NCI-H1694 (cell line): ENCODE measurements at places on chromosomes 12 and 14.

- no peak for DNase-seq
Measured at GRCh38 chr12:101777978-101778377, 38.7 kb upstream of the SYCP3 start.

GRCh38 chr12:47413806-47414205 lies 292.0 kb downstream of the RPAP3 start:
- DNase-seq, result no peak

DNA sequence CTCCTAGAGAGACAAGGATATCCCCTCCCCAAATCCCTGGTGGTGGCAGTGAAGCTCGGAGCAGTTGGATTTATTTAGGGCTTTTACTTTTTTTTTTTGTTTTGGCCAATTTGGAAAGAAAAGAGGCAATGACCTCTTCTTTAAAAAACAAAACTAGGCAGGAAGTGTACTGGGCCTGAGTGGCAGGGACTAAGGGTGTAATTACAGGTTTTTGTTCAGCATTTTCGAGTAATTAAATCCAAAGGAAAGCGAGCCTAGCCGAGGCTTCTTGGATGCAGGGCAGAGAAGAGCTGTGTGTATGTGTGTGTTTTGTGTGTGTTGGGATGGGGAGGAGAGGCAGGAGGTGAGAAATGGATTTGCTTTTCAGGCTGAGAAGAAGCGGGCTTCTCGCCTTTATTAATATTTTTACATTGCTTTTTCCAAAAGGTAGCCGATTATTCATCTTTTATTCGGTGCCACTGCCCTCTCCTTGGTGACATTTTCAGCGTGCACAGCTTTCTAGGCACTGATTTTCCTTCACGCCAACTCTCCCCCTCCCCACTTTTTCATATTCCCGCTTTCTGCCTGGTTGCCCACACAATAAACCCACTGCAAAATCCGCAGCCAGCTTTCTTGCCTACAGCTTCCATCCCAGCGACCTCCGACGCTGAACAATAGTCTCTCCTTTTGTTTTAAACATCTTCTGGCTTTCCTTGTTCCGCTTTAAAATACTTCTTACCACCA lies 8.9 kb upstream of the IRF2BPL start:
- no peak for DNase-seq

- DNase-seq, result no peak
Measured at GRCh38 chr12:104953323-104953722, 4.8 kb downstream of the SLC41A2 start.

GRCh38 chr12:83018088-83018487 lies 331.4 kb downstream of the TMTC2 start:
- no peak for DNase-seq

DNA sequence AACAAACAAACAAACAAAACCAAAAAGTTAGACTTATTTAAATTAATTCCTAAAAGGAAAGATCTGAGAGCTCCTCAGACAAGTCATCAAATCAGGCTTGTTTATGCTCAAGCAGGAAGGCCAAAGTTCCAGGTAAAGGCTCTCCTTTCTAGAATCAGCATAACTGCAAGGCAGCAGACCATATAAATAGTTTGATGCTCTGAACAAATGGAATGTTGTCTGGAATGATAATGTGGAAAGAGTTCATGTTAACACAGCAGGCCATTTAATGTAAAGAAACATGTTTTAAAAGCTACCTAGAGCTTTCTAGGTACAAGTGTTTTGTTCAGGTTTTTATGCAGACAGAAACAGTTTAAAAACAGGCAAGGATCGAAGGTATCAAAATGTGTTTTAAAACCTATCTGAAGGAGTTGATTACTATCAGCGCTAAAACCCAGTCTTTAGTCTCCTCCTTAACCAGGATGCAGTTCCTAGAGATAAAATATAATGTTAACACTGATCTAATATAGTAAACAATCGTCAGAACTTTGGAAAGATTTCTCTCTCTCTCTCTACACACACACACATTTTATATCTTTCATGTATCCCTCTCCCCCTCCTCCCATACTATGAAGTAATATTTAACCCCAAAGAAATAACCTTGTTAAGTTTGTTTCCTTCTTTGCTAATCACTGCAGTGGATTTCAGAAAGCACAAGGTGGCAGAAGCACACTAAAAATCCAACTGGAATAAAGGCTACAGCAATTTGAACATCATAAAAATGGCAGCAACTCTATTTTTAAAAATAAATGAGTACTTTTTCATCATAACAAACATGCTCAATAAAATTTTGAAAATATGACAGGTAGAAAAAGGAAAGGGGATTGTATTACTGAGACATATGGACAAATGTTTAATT lies 135.5 kb downstream of the PAWR start:
- DNase-seq, result peak; percentile 14

DNA sequence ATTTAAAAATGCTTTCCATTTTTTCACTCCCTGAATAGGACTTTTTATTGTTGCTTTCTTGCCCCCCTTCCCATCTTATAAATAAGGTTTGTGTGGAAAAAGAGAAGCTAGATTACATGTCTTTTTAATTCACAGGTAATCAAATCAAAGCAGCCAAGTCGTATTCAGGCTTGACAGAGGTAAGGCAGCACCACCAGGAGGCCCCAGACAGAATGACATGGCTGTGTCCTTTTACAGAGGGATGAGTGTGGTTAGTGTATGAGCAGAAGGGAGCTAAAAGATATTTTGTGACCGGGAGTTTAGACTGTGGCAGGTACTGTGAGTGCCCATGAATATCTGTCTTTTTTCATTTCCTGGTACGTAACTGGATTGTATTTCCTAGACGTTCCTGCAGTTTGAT lies 596.1 kb downstream of the ETNK1 start:
- peak; percentile 42 for DNase-seq

DNA sequence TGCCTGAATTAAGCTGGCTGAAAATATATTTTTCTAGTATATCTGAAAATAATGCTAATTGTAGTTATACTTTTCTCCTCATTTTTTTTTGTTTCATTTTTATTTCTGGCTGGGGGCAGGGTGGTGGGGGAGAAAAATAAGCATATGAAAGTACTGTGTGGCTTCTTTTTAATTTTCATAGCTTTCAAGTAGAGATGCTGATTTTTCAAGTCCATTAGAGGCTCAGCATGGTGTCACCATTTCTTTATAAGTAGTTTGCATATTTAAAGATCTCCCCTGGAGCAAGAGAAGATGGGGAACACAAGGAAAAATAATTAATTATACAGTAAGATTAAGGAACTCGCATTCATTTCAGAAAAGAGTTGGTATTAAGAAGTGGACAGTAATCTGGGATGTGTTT lies 27.1 kb downstream of the TTC8 start:
- no peak for DNase-seq

DNA sequence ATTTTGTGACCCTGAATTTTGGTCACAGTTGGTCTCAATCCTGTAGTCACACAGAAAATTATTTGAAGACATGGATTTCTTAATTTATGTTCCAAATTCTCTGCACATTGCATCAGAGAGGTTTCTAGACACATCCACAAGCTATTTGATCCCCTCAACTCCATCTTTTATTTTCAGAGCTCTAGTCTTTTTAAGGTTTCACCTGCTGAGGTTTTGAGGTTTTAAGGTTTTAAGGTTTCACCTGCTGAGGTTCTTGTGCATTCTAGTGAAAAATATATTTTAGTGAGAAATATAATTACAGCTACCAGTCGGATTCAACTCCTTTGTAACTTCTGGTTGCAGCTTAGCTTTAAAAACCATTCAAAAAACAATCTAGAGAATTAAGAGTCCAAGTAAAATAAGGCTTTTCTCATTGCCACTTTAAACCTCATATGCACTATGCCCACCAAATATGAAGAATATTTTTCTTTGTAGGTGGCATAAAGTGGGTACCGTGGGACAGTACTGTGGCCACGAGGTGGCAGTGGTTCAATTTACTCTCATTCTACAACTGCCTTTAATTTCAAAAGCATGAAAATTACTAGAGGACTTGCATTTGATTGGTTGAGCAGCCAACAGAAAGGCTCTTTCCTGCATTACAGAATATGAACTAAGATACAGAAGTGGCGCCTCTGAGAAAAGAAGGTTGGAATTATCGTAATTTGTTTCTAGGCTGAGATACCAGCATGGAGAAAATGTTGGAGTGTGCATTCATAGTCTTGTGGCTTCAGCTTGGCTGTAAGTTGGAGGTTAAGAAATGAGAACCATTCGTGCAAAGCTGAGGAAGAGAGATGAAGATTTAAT lies 366.5 kb upstream of the OR4E1 start:
- DNase-seq, result no peak

DNA sequence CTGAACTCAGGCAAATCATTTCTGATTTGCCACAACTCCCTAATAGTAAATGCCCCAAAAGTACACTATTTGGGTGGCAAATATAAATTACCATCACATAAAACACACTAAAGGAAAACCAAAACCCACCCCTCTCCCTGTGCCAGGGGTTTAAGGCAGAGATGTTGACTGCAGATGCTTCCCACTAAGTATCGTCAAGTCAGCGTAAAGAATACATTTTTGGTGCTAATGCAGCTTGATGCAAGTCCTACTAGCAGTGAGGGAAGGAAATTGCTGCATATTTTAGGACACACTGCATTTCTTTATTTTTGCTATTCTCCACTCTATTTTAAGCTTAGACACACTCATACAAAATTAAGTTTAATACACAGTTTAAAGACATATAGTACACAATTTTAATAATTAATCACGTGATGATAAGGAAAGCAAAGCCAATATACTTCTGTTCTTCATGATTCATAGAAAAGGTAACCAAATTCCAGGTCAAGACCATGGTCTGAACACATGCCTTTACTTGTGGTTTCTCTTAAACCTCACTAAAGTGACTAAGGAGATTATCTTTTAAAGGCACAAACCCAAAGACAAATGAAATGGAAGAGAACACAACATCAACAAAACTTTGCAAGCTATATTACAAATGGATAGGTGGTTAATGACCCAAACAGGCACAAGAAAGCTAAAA lies 162.2 kb downstream of the STXBP6 start:
- DNase-seq, result no peak

GRCh38 chr12:68943848-68944247 lies 10.9 kb upstream of the CPM start:
- DNase-seq, result no peak

DNA sequence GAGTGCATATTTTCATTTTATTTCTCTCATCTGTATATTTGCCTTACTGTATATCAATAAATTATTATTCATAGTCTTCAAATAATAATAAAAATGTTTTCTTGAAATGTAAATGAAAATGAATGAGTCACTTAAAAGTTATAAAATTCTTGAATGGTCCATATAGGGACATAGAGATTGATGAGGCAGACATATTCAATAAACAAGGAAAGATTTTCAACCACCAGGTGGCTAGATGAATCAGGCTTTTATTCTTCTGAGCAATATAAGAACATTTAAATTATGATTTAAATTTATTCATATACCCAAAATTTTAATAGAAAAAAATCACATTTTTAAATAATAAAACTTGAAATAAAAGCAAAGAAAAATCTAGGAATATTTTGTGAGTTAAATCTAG lies 249.5 kb downstream of the ACSS3 start:
- DNase-seq, result no peak

GRCh38 chr14:80762641-80763228 lies 178.8 kb downstream of the CEP128 start:
- no peak for DNase-seq

- no peak for DNase-seq
Measured at GRCh38 chr12:121530600-121531355, 50.0 kb downstream of the KDM2B start.

DNA sequence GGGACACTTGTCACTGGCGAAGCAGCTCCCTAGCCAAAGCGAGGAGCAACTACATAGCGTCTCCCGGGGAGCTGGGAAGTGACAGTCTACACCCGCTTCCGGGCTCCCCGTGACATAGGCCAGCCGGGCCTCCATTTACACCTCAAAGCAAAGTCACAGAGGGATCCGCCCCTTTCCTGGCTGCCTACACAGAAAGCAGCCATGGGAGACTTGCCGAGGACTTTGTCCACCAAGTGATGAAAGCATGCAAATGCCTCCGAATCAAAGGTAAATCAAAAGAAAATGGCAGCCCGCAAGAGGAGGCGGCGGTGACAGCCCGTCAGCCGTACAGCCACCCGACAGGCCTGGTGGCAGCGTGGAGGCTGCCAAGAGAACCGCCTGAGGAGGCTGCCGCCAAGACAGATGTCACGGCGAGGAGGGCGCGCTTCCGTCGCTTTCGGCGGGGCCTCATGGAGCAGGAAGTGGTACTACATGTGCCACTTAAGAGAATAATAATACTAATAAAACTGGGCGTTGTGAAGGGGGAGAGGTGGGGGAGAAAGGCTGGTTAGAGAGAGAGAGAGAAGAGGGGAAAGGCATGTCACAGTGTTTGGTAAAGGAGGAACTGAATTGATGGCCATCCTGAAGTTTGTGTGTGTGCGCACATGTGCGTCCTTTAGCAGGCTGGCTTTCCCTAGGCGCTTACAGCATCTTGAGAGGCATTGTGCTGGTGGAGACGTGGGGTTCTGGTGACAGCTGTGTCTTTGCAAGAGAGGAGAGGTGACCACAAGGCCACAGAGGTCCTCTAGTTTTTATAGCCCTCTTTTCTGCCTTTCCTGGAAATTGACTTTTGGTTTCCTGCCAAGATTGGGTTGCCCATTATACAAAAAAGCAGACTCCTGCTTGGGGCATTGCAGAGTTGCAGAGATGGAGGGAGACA lies 661.7 kb downstream of the VRK1 start:
- no peak for DNase-seq

GRCh38 chr12:13981296-13981962 lies at the start of gene GRIN2B:
TSS of gene GRIN2B (minus strand) at chr12:13981602. CDS start at chr12:13866208, 115,394 bp downstream.
- DNase-seq, result peak; percentile 36

GRCh38 chr14:76617440-76617839 lies 143.8 kb upstream of the VASH1 start:
- no peak for DNase-seq

DNA sequence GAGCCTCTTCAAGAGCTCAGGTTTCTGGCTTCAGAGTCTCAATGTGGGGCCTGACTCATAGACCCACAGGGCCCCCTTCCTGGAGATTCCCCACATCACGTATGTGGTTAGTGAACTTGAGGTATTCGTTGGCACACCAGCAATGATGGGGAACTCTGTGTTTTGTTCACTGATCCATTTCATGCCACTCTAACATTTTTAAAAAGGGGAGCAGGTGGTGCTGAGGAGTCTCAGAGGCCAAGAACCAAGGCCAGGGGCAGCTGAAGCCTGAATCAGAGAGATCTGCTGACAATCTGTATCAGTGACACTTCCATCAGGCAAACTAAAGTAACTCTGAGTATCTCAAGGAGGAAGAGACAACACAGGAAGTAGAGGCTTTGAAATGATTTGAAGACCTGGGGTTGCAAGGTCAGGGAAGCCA lies 323.4 kb downstream of the VRK1 start:
- no peak for DNase-seq

- DNase-seq, result peak; percentile 58
Measured at GRCh38 chr12:102769323-102769916, 147.6 kb downstream of the PAH start.
